Ascending aorta (tissue), 2 donors: ENCODE measurements at places on chromosomes 2 and 18.

GRCh38 chr2:177553176-177553884 lies 160.8 kb downstream of the AGPS start:
- no peaks in the 10 kb centered on the region for H3K36me3 ChIP-seq
- no peaks in the 10 kb centered on the region for H3K27me3 ChIP-seq
- DNase-seq: no peak
- H3K4me3 ChIP-seq: peak overlapping the region; percentile 89
- H3K27ac ChIP-seq: peak overlapping the region; percentile 95

DNA sequence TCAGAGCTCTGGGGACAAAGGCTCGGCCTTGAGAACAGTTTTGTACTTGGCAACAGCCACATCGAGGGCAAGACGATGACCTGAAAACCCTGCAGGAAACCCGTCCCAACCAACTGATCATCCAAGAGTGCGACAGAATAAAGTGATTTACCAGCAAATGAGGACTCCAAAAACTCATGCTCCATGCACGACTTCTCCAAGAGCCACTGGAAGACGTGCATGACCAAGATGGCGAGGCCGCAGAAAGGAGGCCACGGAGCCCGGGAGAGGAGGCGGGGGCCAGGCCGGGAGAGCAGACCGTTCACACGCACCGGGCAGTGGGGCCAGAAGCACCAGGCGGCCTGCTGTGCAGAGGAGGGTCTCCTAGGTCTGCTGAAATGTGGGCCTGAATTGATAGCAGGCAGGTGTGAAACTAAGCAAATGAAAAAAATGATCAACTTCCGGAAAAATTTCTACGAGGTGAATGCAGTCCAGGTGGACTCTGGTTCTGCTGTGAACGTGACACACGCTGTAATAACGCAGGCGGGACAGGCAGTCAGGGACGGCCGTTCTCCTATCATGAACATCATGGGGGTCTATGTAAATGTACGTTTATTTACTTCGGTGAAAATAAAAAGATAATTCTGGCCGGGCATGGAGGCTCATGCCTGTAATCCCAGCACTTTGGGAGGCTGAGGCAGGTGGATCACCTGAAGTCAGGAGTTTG lies 252.2 kb downstream of the HDAC4 start:
- H3K27ac ChIP-seq: no peak overlapping the region
- H3K4me1 ChIP-seq: no peaks in the 10 kb centered on the region
- H3K36me3 ChIP-seq: no peaks in the 10 kb centered on the region
- no peaks in the 10 kb centered on the region for H3K27me3 ChIP-seq

DNA sequence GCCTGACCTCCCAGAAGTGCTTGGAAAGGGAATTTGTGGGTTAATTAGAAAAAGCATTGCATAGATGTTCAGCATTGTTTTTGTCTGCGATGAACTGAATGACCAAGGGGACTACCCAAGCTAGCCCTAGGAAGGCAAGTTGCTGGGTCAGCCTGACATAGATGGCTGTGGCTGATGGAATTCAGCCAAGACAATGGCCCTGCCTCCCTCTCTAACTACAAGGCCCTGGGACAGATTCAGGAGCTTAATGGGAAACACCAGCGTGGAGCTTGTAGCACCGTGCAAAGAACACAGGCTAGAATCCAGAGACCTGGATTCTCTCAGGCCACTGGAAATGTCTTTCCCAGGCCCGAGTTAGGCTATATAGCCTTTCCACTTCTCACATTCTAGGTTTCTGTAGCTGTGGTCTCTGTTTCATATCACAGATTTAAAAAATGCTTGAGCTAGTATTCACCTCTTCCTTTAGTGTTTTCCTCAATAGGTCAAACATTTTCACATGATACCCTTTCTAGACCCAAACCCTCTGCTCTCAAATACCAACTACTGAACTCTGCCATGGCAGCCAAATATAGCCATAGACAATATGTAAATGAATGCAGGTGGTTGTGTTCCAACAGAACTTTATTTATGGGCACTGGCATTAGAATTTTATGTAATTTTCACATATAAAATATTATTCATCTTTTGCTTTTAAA lies 294.3 kb upstream of the MEX3C start:
- no peaks in the 10 kb centered on the region for H3K36me3 ChIP-seq
- no peak overlapping the region for H3K4me3 ChIP-seq
- no peaks in the 10 kb centered on the region for H3K4me1 ChIP-seq
- H3K27me3 ChIP-seq: no peaks in the 10 kb centered on the region
- H3K27ac ChIP-seq: no peak overlapping the region

DNA sequence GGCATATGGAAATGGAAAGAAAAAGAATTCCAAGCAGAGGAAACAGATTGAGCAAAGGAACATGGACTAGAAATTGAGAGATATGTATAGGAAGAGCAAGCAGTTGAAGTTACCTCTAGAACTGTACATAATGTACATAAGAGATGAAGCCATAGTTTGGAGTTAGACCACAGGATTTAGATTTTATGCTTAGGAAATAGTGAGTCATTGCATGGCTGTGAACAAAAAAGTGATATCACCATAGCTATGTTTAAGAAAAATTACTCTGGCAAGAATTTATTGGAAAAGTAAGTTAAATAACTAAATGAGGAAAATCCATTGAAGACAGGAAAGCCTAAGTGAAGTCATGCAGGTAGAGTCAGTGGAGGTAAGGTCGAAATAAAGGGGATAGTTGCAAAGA lies 99.4 kb upstream of the GALNT5 start:
- no peak overlapping the region for H3K4me3 ChIP-seq
- no peak for DNase-seq
- no peaks in the 10 kb centered on the region for H3K36me3 ChIP-seq
- H3K27ac ChIP-seq: no peak overlapping the region

- H3K27me3 ChIP-seq: no peaks in the 10 kb centered on the region
- no peaks in the 10 kb centered on the region for H3K4me1 ChIP-seq
- no peak overlapping the region for H3K4me3 ChIP-seq
- no peaks in the 10 kb centered on the region for H3K36me3 ChIP-seq
Observed at GRCh38 chr2:170391018-170391417, 213.1 kb downstream of the MYO3B start.

DNA sequence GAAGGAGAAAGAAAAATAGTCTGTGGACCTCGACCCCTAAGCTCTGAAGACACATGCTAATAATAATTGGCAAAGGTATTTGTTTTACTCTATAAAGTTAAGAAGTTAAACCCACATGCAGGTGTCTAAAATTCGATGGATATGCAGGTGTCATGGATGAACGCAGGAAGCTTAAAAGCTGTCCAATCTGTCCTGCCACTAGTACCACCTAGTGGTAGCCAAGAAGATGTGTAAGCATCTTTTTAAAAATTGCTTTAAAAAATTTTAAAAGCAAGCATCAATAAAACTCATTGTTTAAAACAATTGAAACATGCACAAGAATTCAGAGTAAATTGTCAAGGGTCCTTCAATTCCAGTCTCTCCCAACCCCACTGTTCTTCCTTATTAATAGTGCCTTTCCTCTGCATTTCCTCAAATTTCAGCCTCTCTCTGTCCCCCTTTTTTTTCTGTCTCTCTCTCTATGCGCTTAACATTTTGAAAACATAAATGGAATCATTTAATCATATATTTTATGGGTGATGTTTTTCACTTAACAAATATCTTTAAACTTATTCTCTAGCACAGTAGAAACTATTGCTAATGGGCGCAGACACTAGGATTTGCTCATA lies 30.6 kb upstream of the PPP3R1 start:
- H3K4me1 ChIP-seq: no peaks in the 10 kb centered on the region
- H3K27ac ChIP-seq: no peak overlapping the region
- DNase-seq: no peak
- H3K27me3 ChIP-seq: no peaks in the 10 kb centered on the region
- no peaks in the 10 kb centered on the region for H3K36me3 ChIP-seq

- H3K27me3 ChIP-seq: no peaks in the 10 kb centered on the region
- no peak overlapping the region for H3K4me3 ChIP-seq
- no peaks in the 10 kb centered on the region for H3K4me1 ChIP-seq
- DNase-seq: no peak
- no peak overlapping the region for H3K27ac ChIP-seq
Observed at GRCh38 chr18:51437280-51438271, 240.1 kb upstream of the MEX3C start.

GRCh38 chr2:86337244-86337835 lies at the start of gene REEP1:
Gene REEP1, minus strand, starts transcription at chr2:86337626. Its CDS starts 116 bp downstream, at chr2:86337510.
- H3K36me3 ChIP-seq: no peaks in the 10 kb centered on the region
- DNase-seq: peak; percentile 66
- peak within 1 kb of the TSS; percentile 81 for H3K4me3 ChIP-seq
- H3K27ac ChIP-seq: peak within 1 kb of the TSS; percentile 58

GRCh38 chr2:173898178-173898668 lies 67.0 kb downstream of the SP3 start:
- DNase-seq: no peak
- H3K27ac ChIP-seq: no peak overlapping the region
- no peaks in the 10 kb centered on the region for H3K27me3 ChIP-seq
- no peak overlapping the region for H3K4me3 ChIP-seq
- no peaks in the 10 kb centered on the region for H3K4me1 ChIP-seq
- H3K36me3 ChIP-seq: no peaks in the 10 kb centered on the region

DNA sequence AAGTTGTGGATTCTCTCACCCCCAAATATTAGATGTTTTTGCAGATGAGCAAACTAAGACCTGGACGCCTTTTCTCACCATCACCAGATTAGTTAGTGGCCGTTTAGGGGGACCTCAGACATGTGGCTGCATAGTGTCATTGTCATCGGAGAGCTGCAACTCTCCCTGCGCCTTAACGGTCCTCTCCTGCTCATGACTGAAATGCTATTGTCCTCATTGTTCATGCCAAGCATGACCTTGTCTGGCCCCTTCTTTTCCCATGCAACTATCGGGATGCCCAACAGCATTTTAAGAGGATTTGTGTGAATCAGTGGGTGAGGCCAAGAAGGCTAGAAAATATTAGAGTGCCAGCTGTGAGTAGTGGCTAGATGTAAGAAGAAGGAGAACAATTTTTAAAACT lies 174.2 kb downstream of the SOCS6 start:
- H3K4me3 ChIP-seq: no peak overlapping the region
- H3K36me3 ChIP-seq: no peaks in the 10 kb centered on the region
- DNase-seq: no peak
- peaks cover 6% of the 10 kb centered on the region for H3K4me1 ChIP-seq

DNA sequence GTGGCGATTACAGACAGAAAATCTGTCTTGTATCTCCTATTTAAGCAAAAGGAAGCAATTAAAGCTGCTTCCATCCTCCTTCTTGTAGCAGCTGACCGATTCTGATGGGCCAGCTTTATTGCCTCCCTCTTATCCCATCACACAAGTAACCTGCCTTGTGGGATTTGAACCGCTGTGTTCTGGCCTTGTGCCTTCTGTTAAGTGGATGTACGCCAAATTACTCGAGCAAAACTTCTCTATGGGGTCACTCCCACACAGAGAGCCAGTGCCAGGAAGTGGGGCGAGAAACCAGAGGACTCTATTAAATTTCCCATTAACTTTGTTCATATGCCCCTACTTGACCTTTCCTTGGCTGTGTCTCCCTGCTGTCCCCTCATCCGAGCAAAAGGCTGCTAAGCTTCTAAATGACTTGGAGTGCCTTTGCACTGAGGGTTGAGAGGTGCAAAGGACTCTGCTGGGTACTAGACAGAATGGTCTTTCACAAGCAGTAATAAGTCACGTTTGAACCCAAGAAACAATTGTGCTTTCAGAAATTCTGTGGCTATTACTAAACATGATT lies 672.5 kb downstream of the MBD2 start:
- H3K27me3 ChIP-seq: no peaks in the 10 kb centered on the region
- H3K36me3 ChIP-seq: no peaks in the 10 kb centered on the region
- no peak for DNase-seq
- H3K27ac ChIP-seq: no peak overlapping the region
- H3K4me1 ChIP-seq: no peaks in the 10 kb centered on the region
- no peak overlapping the region for H3K4me3 ChIP-seq
